IMR-90 (cell line): ENCODE measurements at places on chromosomes 1 and 21. TPM values are rescaled to one million over a fixed set of nuclear protein-coding genes. Genes with fewer than 3 reads are reported as not detected.

DNA sequence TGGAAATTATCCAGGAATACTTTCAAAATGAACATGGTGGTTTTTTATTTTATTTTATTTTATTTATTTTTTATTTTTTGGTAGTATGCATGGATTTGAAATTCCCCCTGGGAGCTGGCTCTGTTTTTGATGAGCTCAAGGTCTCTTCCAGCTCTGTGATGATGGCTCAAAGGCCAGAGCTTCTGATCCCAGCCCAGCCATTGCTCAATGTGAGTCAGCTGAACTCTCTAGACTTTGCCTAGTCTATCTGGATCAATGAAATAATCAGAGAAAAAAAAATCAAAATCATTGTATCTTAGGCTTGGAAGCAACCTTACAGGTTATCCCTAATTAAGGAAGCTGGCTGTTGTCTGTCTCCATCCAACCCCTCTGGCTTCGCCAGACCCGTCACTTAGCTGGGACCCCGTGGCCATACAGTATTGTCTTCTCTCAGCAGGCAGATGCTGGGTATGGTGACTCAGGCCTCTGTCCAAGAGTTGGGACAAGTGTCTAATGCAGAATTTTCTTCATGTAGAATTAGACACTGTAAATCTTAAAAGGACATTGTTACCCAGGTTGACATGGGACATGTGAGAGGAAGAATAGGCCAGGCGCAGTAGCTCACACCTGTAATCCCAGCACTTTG, 90.2 kb upstream of the LPGAT1 start:
- no peaks in the 10 kb centered on the region for H3K36me3 ChIP-seq
- H3K27me3 ChIP-seq = peaks cover 5% of the 10 kb centered on the region
- peaks cover 6% of the 10 kb centered on the region for H3K4me1 ChIP-seq
- no peak overlapping the region for H3K4me3 ChIP-seq
- no peak overlapping the region for H3K27ac ChIP-seq

Gene PDE4B
- total RNA-seq = 15.6 and 21.3 TPM in 2 replicates

Gene VCAM1
- total RNA-seq = 19.7 and 21.1 TPM in 2 replicates

- DNase-seq = no peak
- H3K27me3 ChIP-seq = peaks cover 10% of the 10 kb centered on the region
- no peak overlapping the region for H3K4me3 ChIP-seq
- H3K36me3 ChIP-seq = no peaks in the 10 kb centered on the region
These were observed 2.2 kb upstream of the IL20 start for GRCh38 chr1:206863266-206863665.

DNA sequence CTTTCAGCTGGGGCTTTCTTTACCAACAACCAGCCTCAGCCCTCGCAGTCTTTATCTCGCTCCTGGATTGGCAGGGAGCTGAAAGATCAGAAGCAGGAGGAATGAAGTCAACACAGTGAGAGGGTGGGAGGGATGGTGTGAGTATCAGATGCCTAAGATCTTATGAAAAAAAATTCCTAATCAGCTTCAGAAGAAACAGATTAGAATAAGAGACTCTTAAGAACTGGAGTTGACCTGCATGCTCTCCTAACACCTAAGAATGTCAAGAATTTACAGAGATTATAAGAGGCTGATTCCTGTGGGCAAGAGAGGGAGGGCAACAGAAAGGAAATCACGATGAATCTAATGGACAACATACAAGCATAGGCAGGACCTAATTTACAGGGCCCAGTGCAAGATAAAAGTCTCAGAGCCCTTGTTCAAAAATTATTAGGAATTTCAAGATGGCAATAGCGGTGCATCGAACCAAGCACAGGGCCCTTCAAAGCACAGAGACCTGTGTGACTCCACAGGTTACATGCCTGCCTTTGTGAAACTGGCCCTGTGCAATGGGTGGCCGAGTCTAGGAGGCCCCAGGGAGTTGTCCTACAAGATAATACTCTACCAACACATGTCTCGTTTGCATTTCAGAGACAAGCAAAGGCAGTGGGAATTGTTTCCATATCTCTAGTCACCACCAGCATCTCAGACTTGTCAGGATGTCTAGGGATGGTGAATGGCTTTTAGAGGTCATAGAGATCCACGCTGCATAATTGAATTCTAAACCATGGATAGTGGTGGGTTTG, 65.3 kb upstream of the PPP2R5A start:
- peak; percentile 38 for DNase-seq
- H3K4me3 ChIP-seq = no peak overlapping the region
- peak overlapping the region; percentile 41; the same call in 1 of the 2 replicates for H3K27ac ChIP-seq

Gene CHI3L2
- total RNA-seq = 0.18 TPM in 1 of 2 replicates, not detected in the other

DNA sequence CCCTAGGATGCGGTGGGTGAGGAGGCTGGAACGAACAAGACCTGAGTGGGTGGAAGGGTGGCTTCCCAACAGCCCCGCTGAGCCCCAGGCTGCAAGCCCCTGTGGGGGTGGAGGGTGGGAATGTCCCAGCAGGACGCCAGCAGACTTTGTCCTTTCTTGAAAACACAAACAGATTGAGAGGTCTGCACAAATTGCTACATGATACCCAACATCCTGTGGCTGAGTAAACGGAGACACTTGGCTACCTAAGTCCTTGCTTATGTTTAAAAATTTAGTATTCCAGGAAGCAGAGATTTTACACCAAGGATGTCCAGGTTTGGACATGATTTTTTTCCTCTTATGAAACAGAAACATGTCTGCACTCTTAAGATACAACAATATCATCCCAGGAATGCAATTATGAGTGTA, 11.8 kb upstream of the F3 start:
- peaks cover 30% of the 10 kb centered on the region for H3K4me1 ChIP-seq
- H3K4me3 ChIP-seq = no peak overlapping the region
- H3K27me3 ChIP-seq = no peaks in the 10 kb centered on the region
- DNase-seq = peak; percentile 65
- no peaks in the 10 kb centered on the region for H3K36me3 ChIP-seq

GRCh38 chr1:226939438-226940028, 561 bp upstream of the COQ8A start:
- no peaks in the 10 kb centered on the region for H3K36me3 ChIP-seq
- H3K27ac ChIP-seq = peak overlapping the region; percentile 85

- H3K4me1 ChIP-seq = peaks cover 3% of the 10 kb centered on the region; the same call in 1 of the 2 replicates
- no peak overlapping the region for H3K4me3 ChIP-seq
- H3K27me3 ChIP-seq = peaks cover 10% of the 10 kb centered on the region; the same call in 1 of the 2 replicates
These were observed 87.1 kb downstream of the SELENOF start for GRCh38 chr1:86826856-86827255.
